IMR-90 (cell line): ENCODE measurements at places on chromosomes 1 and 21. TPM values are rescaled to one million over a fixed set of nuclear protein-coding genes. Genes with fewer than 3 reads are reported as not detected.

DNA sequence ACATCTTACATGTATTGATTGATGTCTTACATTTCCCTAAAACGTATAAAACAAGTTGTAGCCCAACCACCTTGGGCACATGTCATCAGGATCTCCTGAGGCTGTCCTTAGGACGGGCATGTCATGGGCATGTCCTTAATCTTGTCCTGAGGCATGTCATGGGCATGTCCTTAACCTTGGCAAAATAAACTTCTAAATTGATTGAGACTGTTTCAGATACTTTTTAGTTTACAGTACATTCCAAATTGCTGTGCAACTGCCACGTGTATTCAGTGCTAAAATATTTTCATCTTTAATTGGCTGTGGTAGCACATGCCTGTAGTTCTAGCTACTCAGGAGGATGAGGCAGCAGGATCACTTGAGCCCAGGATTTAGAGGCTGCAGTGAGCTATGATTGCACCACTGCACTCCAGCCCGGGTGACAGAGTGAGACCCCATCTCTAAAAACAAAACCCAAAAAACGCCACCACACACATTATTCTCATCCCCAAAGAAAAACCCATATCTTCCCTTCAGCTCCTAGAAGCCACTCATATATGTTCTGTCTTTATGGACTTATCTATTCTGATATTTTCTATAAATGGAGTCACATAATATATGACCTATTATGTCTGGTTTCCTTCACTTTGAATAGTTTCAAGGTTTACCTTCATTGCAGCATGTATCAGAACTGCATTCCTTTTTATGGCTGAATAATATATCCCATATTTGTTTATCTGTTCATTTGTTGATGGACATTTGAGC, 96.0 kb upstream of the BTG3 start:
- DNase-seq, result no peak

GRCh38 chr1:202628646-202629215, 81.5 kb downstream of the SYT2 start:
- no peak for DNase-seq

DNA sequence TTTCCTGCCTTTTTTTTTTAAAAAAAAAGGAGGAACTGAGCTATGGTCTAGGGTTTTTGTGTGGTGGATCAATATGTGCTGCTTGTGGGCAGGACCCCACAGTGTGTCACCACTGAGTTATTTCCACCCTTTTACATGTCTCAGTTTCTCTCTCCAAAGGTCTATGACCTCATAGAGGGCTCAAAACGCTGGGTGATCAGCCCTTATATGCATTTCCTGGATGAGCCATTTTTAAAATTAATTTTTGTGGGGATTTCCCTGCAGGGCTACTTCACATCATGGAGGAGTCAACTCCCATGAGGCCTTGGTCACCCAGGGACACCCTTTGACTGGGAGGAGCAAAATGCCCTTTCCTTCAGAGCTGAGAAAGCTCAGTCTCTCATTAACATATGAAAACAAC, 20.7 kb upstream of the HAO2 start:
- no peak for DNase-seq

GRCh38 chr1:54126271-54126815, 26.5 kb downstream of the CDCP2 start:
- DNase-seq, result peak; percentile 73

DNA sequence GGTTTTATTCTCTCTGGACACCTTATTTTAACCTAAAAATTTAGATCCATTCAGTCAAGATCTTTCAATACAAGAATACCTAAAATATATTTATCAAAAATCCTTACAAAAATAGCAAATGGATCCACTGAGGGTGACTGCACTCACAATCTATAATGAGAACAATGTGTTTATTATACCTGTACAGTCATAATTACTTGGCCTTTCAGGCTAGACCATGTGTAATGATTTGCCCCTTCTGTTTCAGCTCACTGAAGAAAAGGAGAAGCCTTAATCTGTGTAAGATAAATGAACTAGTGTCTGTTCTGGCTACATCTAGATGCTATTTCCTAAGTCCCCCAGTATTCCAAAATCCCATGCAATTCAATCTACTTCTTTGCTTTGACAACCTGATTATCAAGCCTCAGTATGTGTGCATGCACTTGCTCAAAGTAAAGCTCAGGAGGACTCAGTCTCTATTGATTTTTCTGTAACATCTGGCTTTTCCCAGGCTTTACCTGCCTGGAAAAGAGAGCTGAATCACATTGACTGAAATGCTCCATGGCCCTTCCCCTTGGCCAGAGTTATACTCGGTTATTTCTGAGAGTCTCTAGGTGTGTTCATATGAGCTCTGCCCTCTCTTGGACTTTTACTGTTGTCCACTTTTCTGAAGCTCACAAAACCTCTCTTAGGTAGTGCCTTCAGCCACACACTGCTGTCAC, 27.6 kb downstream of the CRP start:
- DNase-seq, result no peak

- DNase-seq, result no peak
Observed at GRCh38 chr1:205668951-205669340, 11.4 kb downstream of the SLC45A3 start.

DNA sequence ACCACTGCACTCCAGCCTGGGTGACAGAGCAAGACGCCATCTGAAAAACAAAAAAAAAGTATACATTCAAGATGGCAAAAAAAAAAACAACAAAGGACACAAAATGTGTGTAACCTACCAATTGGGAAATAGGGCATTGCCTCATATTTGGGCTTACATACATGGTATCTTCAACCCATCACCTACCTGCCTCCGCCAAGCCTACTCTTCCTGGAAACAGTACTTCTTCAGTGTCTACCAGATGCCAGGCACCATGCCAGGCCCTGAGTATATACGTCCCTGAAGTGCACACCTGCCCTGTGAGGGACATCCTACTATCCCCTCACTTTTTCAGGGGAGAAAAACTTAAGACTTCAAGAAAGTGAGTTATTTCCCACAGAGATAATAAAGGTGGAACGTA, 160.2 kb downstream of the TOMM20 start:
- no peak for DNase-seq

DNA sequence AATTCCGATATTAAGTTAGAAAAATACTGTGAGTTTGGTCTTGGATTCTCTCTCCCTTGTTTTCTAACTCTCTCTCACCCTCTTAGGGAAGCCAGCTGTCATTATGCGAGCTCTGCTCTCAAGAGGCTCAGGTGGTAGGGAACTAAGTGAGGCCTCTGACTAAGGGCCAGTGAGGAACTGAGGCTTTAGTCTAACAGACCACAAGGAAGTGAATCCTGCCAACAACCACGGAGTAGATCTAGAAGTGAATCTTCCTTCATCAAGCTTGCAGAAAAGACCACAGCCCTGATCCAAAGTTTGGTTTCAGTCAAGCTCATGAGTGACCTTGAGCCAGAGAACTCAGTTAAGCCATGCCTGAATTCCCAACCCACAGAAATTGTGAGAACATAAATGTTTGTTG, 180.1 kb upstream of the PRMT6 start:
- no peak for DNase-seq

- no peak for DNase-seq
Observed at GRCh38 chr1:201419746-201420607, 1.6 kb downstream of the TNNI1 start.

DNA sequence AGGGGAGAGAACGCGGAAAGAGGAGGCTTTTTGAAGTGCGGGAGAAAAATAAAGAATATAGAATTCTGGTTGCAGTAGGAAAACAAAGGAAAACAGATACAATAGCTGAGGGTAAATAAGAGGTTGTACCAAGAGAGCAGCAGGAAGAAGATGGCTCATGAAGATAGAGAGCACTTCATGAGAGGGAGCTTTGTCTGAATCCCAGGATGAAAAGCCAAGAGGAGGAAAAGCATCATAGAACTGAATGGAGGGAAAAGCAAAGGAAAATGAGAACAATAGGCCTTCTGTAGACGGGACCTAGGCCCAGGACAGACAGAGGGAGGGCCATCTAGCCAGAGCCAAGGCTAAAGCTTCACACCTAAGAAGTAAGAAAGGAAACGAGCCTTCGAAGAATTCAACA, 49.5 kb downstream of the ATP6V1G3 start:
- no peak for DNase-seq

- no peak for DNase-seq
Observed at GRCh38 chr21:46314441-46315020, 9.1 kb downstream of the C21orf58 start.

DNA sequence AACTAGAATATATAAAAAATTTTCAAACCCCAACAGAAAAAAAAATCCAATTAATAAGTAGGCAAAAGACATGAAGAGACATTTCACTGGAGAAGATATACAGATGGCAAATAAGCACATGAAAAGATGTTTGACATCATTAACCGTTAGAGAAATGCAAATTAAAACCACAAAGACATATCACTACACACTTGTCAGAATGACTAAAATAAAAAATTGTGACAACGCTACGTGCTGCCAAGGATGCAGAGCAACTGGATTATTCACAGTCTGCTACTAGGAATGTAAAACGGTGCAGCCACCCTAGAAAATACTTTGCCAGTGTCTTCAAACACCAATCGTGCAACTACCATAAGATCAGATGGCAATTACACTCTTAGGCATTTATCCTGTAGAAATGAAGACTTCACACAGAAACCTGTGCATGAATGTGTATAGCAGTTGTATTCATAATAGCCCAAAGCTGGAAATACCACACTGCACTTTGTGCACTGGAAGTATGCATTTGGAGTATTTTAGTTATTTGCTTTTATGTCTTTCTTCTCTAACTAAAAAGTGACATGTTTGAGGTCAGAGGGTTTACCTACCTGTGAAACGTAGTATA, 75.3 kb upstream of the PALMD start:
- DNase-seq, result peak; percentile 47

DNA sequence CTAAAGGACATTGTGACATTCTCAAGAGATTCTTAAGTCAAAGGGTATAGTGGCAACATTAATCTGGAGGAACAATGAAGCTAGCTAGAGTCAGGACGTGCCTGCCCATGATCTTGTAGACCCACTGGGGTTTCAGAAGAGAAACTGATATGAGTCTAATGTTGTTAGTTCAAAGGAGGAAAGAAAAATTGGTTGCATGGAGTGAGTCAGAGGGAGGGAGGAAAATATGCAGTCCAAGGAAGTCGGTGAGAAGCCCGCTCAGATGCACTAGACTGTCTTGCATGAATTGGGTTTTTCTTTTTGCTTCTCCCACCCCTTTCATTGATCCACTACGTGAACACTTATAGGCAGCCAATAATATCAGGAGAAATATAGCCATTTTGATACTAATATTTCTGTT, 53.8 kb upstream of the SYT14 start:
- peak; percentile 66 for DNase-seq

GRCh38 chr1:200628223-200628881, 7.8 kb upstream of the KIF14 start:
- no peak for DNase-seq

GRCh38 chr21:36132696-36133095, 2.2 kb upstream of the CBR3 start:
- no peak for DNase-seq

DNA sequence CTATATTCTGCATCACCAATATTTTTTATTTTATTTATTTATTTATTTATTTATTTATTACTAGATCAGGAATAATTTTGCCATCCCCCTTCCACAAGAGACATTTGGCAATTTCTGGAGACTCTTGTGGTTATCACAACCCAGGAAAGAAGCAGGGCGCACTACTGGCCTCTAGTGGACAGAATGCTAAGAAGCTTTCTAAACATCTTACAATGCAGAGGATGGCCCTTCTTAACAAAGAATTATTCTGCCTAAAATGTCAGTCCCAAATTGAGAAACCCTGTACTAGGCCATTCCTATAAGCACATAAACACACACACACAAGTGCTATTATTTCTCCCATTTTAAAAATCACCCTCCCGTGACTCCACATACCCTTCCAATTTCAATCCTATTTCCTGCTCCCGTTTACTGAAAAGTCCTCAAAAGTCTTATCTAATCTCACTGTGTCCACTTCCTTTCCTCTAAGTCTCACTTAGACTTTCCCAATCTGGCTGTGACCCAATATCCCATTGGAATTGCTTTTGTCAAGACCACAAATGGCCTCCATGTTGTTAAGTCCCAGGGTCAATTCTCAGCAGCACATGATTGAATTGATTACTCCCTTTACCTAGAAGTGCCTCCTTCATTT, 43.7 kb upstream of the RNF11 start:
- peak; percentile 80 for DNase-seq

- DNase-seq, result peak; percentile 13
Observed at GRCh38 chr1:235736263-235736662, 86.7 kb upstream of the GNG4 start.

DNA sequence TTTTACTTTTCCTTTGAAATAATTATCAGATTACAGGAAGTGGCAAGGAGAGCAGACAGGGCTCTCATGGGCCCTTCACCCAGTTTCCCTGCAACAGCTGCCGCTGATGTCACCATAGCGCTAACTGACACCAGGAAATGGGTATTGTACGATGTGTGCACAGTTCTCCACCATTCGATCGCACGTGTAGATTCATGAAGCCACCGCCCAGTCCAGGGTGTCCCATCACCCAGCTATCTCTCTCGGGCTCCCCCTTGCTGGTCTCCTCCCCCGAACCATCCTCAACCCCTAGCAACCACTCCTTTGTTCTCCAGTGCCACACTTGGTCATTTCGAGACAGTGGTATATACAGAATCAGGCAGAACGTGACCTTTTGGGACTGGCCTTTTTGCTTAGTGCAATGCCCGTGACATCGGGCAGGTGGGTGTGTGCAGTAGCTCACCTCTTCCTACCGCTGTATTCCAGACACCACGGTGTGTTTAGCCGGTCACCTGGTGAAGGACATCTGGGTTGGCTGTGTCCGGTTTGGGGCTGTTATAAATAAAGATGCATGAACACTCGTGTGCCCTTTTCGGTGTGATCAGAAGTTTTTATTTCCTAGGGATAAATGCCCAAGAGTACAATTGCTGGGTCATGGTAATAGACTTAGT, 118.4 kb downstream of the CRYAA start:
- no peak for DNase-seq

Gene CCDC181
- total RNA-seq, result 0.28 TPM in 1 of 2 replicates, not detected in the other

Gene PAPPA2
- total RNA-seq, result 0.18 and 0.28 TPM in 2 replicates

Gene SPATA46
- not detected in 2 replicates for total RNA-seq

Gene KRTAP21-2
- total RNA-seq, result not detected in 2 replicates

Gene PCBP3
- 2.5 and 2.9 TPM in 2 replicates for total RNA-seq

Gene SLC35F3
- under 0.01 TPM in 2 replicates for total RNA-seq

Gene PYHIN1
- total RNA-seq, result not detected in 2 replicates

Gene ASAP3
- 15.3 and 18.6 TPM in 2 replicates for total RNA-seq

Gene ZC3H11A
- total RNA-seq, result 66.5 and 106 TPM in 2 replicates

Gene DISC1
- 6.1 and 7.0 TPM in 2 replicates for total RNA-seq
